Glutamatergic neuron (in vitro differentiated cells): ENCODE measurements at places on chromosomes 11 and 22. TPM values are rescaled to one million over a fixed set of nuclear protein-coding genes. Genes with fewer than 3 reads are reported as not detected.

- DNase-seq = no peak
These were observed 247.1 kb downstream of the MIAT start for GRCh38 chr22:26904483-26904882.

DNA sequence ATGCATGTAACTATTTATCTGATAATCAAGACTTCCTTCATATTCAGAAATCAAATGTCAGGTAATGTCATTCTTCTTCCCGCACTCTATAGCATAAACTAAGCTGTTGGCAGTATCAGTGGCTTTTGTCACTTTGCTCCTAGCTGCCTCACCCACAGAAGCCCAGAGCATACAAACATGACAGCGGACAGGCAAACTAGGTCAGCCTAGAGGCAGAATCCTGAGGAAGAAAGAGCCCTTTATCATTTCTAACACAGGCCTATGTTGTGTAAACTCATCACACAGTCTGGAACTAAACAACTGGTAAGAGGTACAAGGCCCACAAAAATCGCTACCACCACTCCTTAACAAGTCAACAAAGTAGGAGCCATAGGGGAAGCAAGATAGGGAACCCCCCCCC, 21.0 kb downstream of the GUCY1A2 start:
- no peak for DNase-seq

DNA sequence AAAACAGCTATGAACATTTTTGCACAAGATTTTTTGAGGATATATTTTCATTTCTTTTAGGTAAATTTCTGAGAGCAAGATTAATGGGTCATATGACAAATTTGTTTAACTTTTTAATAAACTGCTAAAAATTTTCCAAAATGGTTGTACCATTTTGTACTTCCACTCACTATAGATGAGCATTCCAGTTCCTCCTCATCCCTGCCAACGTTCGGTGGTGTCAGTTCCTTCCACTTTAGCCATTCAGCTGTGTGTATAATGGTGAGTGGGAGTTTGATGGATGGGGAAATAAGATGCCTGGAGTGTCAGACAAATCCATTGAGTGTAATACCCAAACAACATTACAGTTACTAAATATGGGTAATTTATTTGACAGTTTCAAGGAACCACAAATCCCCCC, 49.7 kb downstream of the MIAT start:
- no peak for DNase-seq

GRCh38 chr22:38244106-38244505, 28.7 kb downstream of the TMEM184B start:
- no peak for DNase-seq

- peak; percentile 45 for DNase-seq
These were observed 14.5 kb downstream of the CTNND1 start for GRCh38 chr11:57776031-57776521.

Gene DRD4
- total RNA-seq = 2.9 TPM
